DMS 273 treated with DMSO at 0.1 percent for 48 hours (cell line): ENCODE measurements at places on chromosomes 6 and 20.

GRCh38 chr6:142028527-142028926 lies 104.2 kb upstream of the GJE1 start:
- no peak for DNase-seq

GRCh38 chr6:104771258-104771832 lies 88.4 kb downstream of the HACE1 start:
- no peak for DNase-seq

GRCh38 chr6:14270925-14271788 lies 153.6 kb downstream of the CD83 start:
- DNase-seq: no peak

DNA sequence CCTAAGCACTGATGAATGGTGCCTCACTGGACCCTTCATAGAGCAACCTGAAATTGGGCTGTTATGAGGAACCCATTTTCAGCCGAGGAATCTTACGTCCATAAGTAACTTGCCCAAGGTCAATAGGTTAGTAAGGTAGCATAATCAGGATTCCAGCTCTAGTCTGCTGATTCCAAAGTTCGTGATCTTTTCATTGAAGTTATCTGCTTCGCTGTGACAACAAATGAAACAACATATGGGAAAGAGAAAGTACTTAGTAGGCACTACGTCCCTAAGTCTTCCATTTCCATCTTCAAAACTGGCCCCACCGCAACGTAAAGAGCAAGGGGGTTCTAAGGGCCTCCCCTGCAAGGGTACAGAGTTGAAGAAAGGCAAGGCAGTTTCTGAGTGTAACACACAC lies 49.5 kb downstream of the MYLIP start:
- DNase-seq: no peak

- DNase-seq: no peak
Observed at GRCh38 chr20:23374441-23374840, 12.5 kb downstream of the GZF1 start.

GRCh38 chr6:14180609-14181008 lies 63.0 kb downstream of the CD83 start:
- DNase-seq: no peak

- DNase-seq: no peak
Observed at GRCh38 chr6:104227508-104227907, 632.2 kb downstream of the HACE1 start.

GRCh38 chr20:62697468-62697912 lies 11.1 kb upstream of the NTSR1 start:
- DNase-seq: no peak

- no peak for DNase-seq
Observed at GRCh38 chr6:101716387-101716786, 322.9 kb downstream of the GRIK2 start.

GRCh38 chr6:135285165-135285564 lies 104.1 kb downstream of the MYB start:
- no peak for DNase-seq

DNA sequence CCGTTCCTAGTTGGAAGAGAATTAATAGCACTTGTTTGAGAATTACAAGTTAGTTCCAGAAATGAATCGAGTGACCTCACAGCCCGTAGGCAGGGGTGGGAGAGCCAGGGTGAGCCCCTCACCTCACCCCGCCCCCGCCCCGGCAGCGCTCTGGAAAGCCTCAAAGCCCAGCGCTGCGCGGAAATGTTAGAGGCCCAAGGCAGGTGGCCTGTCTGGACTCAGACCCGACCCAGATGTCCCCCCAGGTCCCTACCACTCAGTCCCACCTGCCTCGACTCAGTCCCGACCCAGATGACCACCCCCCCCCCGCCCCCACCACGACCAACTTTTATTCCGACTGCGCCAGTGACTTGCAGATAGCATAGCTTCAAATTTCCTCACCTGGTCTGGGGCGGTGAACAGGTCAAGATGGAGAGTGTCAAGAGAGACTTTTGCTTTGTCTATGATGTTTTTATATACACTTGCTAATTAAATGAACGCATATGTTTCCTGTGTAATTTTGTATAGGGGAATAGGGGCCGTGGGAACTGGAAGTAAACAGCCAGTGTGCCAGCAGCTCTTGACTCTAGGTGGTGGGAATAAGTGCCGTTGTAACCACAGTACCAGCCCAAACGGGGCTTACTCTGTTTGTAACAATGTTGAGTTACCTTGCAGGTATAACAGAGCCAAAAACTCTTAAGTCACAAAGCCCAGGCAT lies 1.2 kb upstream of the PXDC1 start:
- no peak for DNase-seq

GRCh38 chr20:61965606-61966491 lies 99.8 kb downstream of the TAF4 start:
- DNase-seq: no peak
